ENCODE measurements at places on chromosomes 7 and 10.

GRCh38 chr10:100654782-100655325 lies 90.5 kb upstream of the PAX2 start:
- no peak for DNase-seq

DNA sequence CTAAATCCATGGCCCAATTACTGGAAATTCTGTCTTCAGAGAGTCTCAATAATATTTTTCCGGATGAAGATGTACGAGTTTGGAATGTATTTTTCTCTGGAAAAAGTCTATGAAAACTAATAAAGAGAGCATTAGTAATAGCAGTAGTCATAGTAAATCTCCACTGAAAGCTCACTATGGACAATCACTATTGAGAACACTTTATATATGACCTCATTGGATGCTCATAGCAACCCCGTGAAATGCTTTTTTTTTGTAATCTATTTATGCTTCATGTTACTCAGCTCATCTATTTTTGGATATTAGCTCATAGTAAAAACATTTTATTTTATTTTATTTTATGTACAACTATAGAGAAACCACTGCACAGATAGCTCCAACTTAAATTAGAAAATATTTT lies 94.3 kb upstream of the MYO3A start:
- no peak for DNase-seq

DNA sequence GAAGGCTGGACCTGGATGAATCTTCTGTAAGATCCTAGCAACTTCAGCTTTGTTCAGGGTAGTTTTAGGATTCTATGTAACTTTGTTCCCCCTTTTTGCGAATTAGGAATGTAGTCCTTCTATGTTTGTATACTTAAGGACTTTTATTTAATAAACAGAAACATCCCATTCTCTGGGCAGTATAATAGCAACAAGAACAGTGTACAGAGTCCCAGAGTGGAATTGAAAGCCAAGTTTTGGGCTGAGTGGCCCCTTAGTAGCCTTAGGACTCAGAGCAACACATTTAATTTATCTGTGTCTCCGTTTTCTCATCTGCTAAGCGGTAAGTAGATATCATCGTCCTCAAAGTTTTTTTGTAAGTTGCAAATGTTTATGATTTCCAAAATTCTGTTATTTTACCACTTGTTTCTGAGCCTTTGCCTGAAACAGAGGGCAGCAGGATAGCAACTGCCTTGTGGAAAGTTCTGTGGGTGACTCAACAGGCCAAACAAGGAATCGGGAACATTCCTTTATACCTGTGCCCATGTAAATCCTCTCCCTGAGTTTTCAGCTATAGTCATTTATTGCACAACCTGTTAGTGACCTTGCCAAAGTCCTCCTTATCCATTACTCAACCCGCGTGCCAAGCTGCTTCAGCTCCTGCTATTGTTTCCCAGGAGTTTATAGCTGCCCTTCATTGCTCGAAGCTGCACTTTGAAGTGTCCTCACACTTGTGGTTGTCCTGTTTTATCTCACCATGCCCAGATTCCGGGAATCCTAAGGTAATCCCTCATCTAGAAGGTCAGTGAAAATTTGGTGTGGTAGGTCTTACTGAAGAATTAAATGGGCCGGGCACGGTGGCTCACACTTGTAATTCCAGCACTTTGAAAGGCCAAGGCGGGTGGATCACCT lies 199.1 kb upstream of the AHR start:
- no peak for DNase-seq

DNA sequence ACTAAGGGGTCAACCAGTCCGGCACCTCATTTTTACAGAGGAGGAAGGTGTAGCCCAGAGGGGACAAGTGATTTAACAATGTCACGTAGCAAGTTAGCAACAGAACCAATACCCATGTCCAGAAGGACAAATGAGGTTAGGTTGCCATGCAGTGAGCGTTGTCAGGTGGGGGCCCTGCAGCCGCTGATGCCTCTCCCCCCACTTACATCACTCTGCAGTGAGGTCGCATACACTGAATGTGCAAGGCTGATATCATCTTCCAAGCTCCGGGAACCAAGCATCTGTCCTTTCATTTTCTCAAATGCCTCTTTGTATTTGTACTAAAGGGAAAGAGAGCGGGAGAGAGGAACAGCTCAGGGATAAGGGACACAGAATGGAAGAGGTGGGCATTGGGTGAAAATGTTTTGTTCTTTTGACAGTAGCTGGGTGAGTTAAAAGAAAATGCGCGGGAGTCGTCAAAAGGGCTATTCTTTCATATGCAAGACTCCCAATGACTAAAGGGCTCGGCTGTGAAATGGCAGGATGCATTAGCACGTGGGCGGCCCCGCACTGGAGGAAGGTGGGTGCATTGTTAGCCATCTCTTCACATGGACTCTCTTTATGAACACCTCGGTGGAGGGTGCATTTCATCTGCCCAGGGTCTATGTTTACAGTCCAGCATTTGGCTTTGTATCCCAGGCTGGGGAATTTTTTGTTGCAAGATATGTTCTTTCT lies 49.7 kb downstream of the NRAP start:
- no peak for DNase-seq

GRCh38 chr7:19113855-19114550 lies 3.4 kb downstream of the TWIST1 start:
- DNase-seq = no peak

DNA sequence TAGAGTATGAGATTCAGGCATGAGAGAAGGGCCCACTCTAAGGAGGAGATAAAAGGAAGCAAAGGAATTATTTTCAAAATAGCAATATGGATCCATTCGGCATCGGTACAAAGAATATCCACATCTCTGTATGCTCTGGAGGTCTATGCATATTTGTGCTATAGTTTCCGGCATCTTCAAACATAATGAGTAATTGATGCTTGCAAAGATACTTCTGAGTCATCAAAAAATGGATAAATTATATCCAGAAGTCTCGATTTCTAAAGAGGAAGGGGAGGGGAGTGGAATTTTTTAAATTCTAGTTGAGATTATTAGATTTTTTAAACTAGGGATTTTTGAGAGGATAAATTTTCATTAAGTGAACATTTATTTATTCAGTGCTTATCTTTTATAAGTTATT lies 72.9 kb upstream of the KIAA1217 start:
- no peak for DNase-seq

- DNase-seq = no peak
Measured at GRCh38 chr7:71173955-71174354, 42.0 kb downstream of the GALNT17 start.
